Stimulated activated CD8-positive, alpha-beta memory T cell treated with anti-CD3 and anti-CD28 coated beads, Interleukin-4, amount 100 ng/mL, for 1 hour (primary cell): ENCODE measurements at places on chromosomes 6 and 20.

DNA sequence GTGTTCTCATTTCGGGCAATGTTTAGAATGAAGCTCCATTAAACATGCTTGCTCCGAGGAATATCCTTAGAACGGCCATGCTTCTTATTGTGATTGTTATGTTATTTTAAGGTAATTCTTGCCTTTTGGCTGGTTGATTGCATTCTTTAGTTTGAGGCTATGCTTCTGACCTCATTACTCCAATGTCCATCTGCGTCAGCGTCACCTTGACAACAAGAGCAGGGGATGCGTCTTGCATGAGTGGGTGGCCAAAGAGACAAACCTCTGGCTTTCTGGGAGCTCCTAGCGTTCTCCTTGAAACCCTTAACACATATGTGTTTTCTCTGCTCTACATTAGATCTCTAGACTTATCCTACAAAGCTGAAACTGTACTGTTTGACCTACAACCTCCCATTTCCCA is 184.3 kb downstream of the THBS2 start:
- no peak for DNase-seq

- DNase-seq = no peak
Measured at GRCh38 chr6:168247443-168248147, 72.0 kb downstream of the DACT2 start.

DNA sequence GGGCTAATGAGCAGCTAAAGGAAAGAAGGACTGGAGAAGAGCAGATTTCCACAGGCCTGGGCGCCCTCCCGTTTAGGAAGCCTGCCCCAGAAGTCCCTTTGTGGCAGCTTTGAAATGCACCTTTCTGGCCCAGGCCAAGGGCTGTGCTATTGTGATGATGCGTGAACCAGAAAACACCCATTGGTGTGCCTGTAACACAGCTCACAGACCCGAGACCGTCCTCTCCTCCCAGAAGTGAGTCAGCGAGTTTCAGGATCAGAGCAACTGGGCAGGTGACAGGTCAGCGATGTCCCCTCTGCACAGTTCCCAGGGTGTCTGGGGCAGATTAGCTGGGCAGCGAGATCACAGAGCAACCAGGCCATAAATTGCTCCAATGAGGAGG is 71.9 kb upstream of the SULF2 start:
- DNase-seq = no peak

- DNase-seq = no peak
Measured at GRCh38 chr6:139525415-139525814, 151.0 kb upstream of the CITED2 start.

DNA sequence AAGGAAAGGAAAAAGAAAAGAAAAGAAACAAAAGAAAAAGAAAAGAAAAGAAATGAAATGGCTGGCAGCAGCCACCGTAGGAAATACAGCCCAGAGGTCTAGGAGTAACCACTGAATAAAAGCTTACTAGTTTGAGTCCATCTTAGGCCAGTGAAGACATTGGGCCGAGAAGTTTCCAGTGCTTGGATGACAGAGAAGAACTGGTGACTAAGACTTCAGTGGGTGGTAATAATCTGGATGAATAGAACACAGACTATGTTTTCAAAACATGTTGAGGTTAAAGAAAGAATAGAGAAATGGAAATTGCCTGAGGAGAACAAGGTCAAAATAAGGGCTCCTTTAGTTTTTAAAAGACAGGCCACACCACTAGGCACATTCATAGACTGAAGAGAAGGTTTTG is 198.8 kb downstream of the ATXN1 start:
- no peak for DNase-seq
